Placental pericyte (primary cell): ENCODE measurements at places on chromosomes 16 and 17. TPM values are rescaled to one million over a fixed set of nuclear protein-coding genes. Genes with fewer than 3 reads are reported as not detected.

Gene SHBG
- 1.8 TPM in 1 of 2 replicates, not detected in the other for total RNA-seq

Gene UTS2R
- not detected in 2 replicates for total RNA-seq

Gene SSTR5
- total RNA-seq: not detected in 2 replicates

Gene SCIMP
- total RNA-seq: not detected in 2 replicates

Gene FBXW10B
- total RNA-seq: 0.57 and 0.66 TPM in 2 replicates

Gene KRT15
- 3.3 TPM in 1 of 2 replicates, not detected in the other for total RNA-seq

Gene ARL16
- 20.1 and 33.8 TPM in 2 replicates for total RNA-seq

Gene CCL16
- not detected in 2 replicates for total RNA-seq

Gene KRTAP1-1
- not detected in 2 replicates for total RNA-seq

Gene CD300LF
- total RNA-seq: 0.29 TPM in 1 of 2 replicates, not detected in the other

Gene TP53TG3
- total RNA-seq: 1.0 TPM in 1 of 2 replicates, not detected in the other

Gene FZD2
- 26.1 and 34.4 TPM in 2 replicates for total RNA-seq

Gene TMEM94
- total RNA-seq: 35.1 and 58.4 TPM in 2 replicates

Gene SP6
- total RNA-seq: 0.22 and 0.43 TPM in 2 replicates

Gene OR1E1
- total RNA-seq: not detected in 2 replicates

Gene GP2
- not detected in 2 replicates for total RNA-seq

Gene SPATA32
- total RNA-seq: not detected in 2 replicates

Gene VWA3A
- total RNA-seq: 0.14 TPM in 1 of 2 replicates, not detected in the other

Gene KRT32
- total RNA-seq: not detected in 2 replicates

Gene NPIPB6
- 1.5 TPM in 1 of 2 replicates, not detected in the other for total RNA-seq

Gene ITGB4
- 0.44 and 0.57 TPM in 2 replicates for total RNA-seq

Gene CHD9NB
- 1.6 and 1.8 TPM in 2 replicates for total RNA-seq

Gene TCAP
- total RNA-seq: 0.44 TPM in 1 of 2 replicates, not detected in the other

Gene STH
- not detected in 2 replicates for total RNA-seq

Gene CIBAR2
- not detected in 2 replicates for total RNA-seq

Gene DNAH3
- total RNA-seq: under 0.01 and 0.14 TPM in 2 replicates

Gene ANTKMT
- 25.4 and 30.6 TPM in 2 replicates for total RNA-seq

Gene NLGN2
- total RNA-seq: 5.2 and 5.7 TPM in 2 replicates

Gene CRISPLD2
- total RNA-seq: 26.9 and 127 TPM in 2 replicates

Gene KRT27
- total RNA-seq: not detected in 2 replicates

Gene GAN
- 7.4 and 8.9 TPM in 2 replicates for total RNA-seq

Gene IL21R
- total RNA-seq: 0.14 and 2.0 TPM in 2 replicates

Gene CAPNS2
- total RNA-seq: 0.72 and 0.88 TPM in 2 replicates

Gene IRX6
- total RNA-seq: not detected in 2 replicates

Gene SLC35G6
- not detected in 2 replicates for total RNA-seq

Gene TP53TG3C
- 0.22 and 0.29 TPM in 2 replicates for total RNA-seq

Gene DNAH9
- not detected in 2 replicates for total RNA-seq

Gene MRPL27
- total RNA-seq: 63.6 and 65.9 TPM in 2 replicates

Gene ALDOC
- total RNA-seq: 9.7 and 30.4 TPM in 2 replicates

Gene CCDC78
- total RNA-seq: 1.1 and 3.1 TPM in 2 replicates

Gene SPAG5
- total RNA-seq: 2.4 and 77.9 TPM in 2 replicates

Gene ETV4
- 9.4 and 26.1 TPM in 2 replicates for total RNA-seq

Gene RRAD
- 11.0 and 25.8 TPM in 2 replicates for total RNA-seq

Gene SOX9
- 2.8 and 33.6 TPM in 2 replicates for total RNA-seq

Gene CNTNAP1
- 15.6 and 41.1 TPM in 2 replicates for total RNA-seq

Gene MTMR4
- 59.4 and 81.8 TPM in 2 replicates for total RNA-seq

Gene GDE1
- 71.9 and 73.3 TPM in 2 replicates for total RNA-seq

Gene HEATR9
- total RNA-seq: not detected in 2 replicates

Gene CMTM1
- total RNA-seq: 2.4 and 5.7 TPM in 2 replicates
